GM20000 (cell line): ENCODE measurements at places on chromosomes 4 and X.

DNA sequence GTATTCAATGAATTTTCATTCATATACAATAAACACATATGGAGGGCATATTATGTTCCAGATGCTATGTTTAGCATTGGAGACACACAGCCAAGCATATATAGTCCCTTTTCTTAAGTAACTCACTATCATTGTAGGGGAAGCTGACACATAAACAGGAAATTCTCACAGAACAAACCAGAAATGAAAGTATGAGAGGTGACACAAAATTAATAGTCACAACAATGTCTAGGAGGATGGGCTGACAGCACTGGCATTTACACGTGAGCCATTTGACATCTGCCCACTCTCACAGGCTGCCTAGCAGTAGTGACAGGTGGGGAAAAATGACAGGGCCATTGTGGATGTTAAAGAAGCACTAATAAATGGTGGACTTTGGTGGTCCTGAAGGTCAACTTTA, 2.6 kb upstream of the CNOT6L start:
- DNase-seq: no peak

DNA sequence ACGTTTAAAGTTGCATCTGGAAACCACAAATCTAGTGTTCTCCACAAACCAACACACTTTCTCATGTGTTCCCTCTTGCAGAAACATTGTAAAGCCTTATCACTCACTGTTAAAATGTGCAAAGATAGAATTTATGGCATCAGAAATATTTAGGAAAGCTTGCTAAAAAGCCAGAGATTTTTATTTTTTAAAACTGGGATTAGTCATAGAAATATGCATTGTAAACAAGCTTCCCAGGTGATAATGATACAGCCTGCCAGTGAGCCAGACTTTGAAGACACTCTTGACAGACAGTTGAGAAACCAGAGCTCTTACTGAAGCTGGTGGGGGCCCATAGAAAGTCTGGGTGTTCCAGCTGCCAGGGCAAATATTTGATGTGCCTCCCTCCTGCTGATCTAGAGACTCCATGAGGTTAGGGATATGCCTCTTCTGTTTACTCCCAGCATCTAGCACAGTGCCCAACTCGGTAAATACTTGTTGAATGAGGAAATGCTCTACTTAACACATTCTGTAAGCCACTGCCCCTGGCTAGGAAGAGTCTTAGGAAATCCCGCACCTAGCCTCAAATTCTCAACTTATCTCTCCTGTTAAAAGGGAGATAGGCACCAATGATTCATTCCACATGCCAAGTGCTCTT, 179.0 kb upstream of the RASGEF1B start:
- DNase-seq: no peak

DNA sequence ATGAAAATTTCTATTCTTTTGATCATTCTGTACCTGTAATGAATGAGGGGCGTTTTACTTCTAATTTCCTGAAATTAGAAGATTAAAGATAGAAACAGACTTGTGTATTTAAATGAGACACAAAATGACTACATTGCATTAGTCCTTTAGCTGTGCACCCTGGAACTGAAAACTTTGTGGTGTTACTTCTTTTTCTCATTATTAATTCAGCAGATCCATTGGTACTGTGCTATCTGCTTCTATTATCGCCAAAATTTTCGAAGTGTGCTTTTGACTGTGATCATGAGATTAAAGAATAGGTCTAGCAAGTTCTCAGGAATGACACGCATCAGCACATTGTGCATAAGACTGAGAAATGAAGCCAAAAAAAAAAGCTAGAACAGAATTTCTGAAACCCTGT, 1938.9 kb upstream of the TENM3 start:
- DNase-seq: no peak

DNA sequence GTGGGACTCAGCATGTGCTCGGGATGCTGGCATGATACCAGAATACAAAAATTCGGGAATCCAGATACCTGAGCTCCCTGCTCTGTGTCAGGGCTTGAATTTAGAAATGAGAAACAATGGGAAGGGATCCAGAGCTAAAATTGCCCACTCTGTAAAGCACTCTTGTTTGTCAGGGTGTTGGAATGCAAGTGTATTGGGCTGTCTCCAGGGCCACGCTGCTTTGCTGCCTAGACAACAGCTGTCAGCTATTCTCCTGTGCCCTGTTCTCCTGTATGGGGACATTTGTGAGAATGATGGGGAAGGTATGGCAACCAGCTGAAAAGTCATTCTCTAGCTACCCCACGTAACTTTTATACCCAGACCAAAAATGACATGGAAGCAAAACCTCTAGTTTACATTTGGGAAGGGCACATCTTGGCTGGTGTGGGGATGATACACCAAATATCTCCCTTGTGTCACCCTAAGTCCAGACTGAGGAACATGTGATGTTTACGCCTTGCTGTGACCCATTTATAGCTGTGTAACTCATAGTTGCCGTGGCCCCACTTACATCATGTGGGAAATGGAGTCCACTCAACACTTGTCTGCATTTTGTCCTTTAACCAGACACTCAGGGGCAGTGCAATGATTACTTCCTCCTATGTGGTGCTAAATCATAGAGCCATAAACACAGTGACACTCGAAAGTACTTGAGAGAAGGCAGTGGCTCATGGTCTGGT, 46.6 kb downstream of the SMPX start:
- no peak for DNase-seq

DNA sequence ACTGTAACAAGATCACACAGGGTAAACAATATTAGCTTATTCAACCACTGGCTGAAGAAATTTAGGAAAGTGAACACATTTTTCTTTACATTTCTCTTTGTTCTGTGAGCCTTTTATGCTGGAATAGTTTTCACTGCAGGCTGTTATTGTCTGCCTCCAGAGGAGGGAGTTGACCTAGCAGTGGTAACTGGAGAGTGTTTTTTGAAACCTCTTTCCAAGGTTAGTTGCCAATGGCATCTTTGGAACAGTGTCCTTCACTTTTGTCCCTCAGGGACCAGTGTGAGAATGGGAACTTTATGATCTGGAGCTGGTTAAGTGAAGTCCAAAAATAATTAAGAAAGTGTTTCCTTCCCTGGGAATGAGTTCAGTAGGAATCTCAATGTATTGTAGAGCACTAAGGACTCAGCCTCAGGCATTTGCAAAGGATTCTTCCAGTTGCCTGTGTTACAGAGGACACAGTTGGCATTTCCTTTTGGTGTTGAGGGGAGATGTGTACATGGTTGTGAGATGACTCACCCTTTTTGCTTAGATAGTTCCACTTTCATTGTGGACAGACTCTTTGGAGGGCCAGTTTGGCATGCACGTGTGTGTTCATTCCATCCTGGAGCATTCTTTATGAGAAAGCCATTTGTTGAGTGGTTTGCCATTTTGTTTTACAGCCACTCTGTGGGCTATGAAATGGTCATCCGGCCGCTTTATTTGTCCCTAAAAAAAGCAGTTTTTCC, 61.3 kb downstream of the AR start:
- no peak for DNase-seq

GRCh38 chr4:7906171-7906701, 33.4 kb downstream of the AFAP1 start:
- DNase-seq: no peak

DNA sequence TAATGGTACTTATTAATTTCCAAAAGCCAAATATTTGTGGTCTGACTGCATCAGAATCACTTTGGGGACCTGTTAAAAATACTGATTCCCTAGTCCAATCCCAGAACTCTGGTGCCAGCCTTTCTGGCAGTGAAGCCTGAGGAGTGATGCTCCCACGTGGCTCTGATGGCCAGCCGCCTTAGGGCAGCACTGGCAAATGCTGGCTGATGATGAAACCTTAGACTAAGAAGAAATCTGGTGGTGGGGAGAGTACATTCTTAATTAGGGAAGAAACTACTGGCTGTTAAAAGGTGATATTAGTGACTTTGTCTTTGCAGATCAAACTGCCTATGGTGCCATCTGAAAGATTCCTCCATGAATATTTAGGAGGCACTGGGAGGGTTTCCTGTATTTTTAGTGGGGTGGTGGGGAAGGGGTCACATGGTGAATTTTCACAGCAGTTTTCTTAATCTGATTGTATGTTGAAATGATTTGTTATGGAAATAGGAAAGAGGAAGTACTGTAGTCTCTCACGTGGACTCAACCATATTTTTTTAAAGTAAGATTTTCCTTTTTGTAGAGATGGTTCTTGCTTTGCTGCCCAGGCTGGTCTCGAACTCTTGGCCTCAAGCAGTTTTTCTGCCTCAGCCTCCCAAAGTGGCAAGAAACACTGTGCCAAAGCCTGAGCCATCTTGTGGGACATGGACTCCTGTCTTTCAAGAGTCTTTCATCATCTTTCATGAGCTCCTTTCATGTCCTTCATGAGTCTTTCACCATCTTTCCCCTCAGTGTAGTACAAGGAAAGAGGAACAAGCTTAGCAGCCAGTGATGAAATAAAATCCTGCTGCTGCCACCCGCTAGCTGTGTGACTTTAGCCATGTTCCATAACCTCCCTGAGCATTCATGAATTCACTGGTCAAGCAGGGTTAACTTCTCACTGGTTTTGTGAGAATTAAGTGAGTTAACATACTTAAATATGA, 90.8 kb downstream of the ZNF330 start:
- no peak for DNase-seq

GRCh38 chrX:108557580-108557979, 117.9 kb downstream of the COL4A5 start:
- DNase-seq: no peak

GRCh38 chr4:142721187-142721586, 124.9 kb downstream of the INPP4B start:
- DNase-seq: no peak

DNA sequence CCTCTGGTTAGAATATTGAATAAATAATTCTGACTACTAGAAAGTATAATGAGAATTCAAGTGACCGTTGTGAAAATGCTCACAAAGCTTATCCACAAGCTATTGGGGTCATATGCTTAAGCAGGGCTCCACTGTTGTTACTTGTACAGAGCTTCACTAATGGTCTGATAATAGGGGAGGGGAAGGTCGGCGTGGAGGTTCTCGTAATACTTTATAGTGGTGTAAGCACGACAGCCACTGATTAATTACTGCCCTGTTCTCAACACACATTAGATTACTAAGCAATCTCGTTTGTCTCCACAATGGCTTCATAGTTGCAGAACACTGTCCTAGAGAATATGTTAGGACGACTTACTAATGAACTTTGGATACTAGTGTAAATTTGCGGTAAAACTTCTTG, 11.6 kb downstream of the UNC5C start:
- DNase-seq: no peak

DNA sequence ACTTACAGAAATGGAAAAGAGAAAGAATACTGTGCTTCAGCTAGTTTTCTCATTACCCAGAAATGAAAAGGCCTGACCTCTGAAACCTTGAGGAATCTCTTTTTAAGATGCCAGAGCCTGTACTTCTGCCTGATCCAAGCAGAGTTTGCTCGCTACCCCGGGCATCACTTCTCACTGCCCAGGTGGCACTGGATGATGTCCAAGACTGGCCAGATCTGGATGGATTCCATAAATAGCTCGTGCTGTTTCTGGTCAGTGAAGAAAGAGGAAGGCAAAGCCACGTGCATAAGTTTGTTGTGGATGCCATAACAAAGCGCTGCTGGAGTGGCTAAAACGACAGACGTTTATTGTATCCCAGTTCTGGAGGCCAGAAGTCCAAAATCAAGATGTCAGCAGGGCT, 133.5 kb downstream of the TBL1X start:
- no peak for DNase-seq

- no peak for DNase-seq
These were observed 176.2 kb upstream of the MAOA start for GRCh38 chrX:43479850-43480249.

DNA sequence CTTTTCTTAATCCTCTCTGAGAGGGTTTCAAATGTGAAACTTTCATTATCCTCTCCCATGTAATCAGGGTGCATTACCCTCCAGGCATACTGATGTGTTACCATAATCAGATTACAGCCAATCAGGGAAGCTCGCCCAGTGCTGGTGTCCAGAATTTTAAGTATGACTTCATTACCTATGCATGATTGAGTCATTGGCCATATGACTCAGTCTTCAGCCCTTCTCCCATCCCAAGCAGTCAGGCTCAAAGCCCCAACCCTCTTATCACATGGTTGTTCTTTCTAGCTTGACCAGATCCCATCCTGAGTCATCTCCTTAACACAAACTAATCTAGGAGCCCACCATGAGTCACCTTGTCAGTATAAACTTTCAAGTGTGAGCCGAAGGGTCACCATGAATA, 1668.1 kb upstream of the AGA start:
- no peak for DNase-seq

- DNase-seq: no peak
These were observed 1.6 kb downstream of the GRIA2 start for GRCh38 chr4:157221895-157222770.

GRCh38 chr4:185244763-185245162, 35.4 kb downstream of the SNX25 start:
- no peak for DNase-seq

- no peak for DNase-seq
These were observed 19.9 kb upstream of the CLNK start for GRCh38 chr4:10704430-10704810.

- no peak for DNase-seq
These were observed 285.5 kb upstream of the ANKRD50 start for GRCh38 chr4:124997991-124998390.
